MV-4-11 (cell line): ENCODE measurements at places on chromosomes 4 and X.

DNA sequence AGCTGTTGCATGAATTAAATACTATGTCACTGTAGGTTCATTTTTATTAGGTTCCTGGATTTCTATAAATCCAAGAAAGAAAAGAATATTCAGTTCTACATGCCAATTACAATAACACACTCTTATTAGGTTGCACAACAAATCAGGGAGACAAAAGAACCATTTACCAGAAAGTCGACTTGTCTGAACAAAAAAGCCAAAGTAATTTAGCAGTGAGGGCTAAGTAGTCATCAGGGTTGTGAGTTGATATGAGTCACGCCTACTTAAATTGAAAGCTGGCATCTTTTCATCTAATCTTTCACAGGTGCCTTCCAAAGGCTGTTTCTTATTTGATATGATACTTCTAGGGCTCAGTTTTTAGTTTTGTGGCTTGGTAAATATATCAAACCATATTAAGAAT is 25.4 kb upstream of the GNRHR start:
- DNase-seq, result no peak

GRCh38 chrX:25389266-25389665 is 373.5 kb upstream of the ARX start:
- no peak for DNase-seq

GRCh38 chr4:77430847-77431246 is 174.8 kb upstream of the CXCL13 start:
- no peak for DNase-seq

GRCh38 chrX:148825696-148826095 is 325.3 kb downstream of the AFF2 start:
- no peak for DNase-seq

DNA sequence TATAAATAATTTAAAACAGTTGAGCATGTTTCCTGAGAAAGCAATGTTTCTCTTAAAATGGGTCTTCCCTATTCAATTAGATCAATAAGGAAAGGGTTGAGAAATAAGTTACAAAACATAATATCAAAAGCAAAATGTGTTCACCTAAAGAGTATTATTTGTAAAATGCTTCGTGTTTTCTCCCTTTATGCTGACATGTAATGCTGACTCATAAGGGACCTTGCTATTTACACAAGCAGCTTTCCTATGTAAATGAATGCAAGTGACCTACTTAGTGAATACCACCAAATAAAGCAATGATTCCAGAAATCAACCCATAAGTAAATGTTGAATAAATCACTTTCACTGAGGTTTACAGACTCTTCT is 91.5 kb downstream of the ELOVL6 start:
- DNase-seq, result no peak

DNA sequence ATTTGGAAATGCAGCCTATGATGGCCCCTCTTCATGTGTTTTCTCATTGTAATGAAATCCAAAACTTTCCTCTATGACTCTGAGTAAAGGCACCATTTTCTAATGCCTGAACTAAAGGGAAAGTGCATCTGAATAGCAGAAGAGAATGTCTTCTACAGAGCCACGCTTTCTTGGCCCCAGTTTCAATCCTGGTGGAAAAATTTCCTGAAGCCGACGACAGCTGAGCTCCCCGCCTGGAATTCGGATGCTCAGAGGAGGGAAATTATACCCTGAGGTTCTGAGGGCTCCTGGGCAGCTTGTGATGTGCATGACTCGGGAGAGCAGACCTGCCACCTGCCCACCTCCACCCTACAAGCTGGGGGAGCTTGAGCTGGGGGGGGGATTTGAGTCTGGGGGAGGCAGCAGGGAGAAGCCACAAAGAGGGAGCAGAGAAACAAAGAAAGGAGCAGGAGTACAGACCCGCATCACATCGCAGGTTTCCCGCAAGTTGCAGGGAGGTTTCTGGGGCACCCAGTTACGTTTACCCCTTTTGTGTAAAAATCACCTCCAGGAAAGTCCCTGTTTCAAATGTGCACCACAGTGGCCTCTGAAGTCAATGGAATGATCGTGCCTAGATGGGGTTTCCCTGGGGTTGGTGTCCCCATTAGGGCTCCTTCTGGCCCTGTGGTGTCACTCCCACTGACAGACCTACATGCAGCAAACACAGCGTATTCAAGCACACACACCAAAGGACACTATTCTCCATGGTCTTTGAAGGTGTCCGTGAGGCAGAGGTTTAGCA is 145.6 kb upstream of the RBPJ start:
- DNase-seq, result no peak

DNA sequence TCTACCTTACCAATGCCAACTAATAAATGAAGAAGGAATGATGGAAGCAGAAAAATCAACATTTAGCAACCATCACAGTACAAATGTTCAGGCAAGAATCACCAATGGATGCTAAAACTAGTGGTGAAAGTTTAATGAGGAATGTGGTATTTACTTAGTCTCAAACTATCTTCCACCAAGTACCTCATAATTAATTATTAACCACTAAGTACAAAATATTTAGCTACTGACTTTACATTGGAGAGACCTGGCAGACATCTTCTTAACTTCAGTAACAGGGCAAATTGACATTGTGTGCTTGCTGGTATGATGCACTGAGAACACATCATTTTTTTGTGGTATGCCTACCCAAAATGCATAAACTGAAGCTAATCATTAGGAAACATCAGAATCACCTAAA is 82.4 kb downstream of the DLG3 start:
- DNase-seq, result no peak

DNA sequence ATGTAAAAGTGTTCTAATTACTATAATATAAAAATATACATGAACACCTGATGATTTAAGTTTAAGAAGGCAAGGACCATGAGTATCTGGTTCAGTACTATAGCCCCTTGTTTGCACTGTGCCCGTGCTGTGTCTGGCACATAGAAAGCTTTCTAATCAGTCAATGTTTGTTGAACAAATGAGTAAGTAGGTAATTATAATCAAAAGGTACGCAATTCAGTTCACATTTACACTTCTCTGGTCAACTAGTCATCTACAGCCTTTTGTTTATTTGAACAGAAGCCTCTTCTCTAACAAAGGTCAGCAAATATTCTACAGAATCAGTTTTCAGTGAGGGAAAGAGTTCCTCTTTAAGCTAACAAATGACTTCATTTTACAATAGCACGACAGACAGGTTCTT is 523.3 kb downstream of the SMARCA1 start:
- no peak for DNase-seq

DNA sequence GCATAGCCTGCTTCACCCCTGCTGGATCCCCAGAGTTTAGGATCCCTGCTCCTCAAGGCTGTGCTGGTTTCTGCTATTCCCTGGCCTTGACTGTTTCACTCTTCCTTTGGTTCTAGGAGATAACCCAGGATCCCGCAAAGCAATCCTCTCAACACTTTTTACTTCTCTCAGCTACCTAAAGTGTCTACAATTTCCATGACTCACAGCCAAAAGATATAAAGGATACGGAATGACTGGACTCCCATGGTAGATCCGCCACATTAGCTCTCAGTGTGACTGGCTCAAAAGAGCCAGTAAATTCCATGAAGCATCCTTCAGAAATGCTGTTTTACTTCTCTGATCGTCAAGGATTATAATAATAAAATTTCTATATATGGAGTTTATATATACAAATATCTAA is 66.3 kb upstream of the TMEM164 start:
- DNase-seq, result no peak

DNA sequence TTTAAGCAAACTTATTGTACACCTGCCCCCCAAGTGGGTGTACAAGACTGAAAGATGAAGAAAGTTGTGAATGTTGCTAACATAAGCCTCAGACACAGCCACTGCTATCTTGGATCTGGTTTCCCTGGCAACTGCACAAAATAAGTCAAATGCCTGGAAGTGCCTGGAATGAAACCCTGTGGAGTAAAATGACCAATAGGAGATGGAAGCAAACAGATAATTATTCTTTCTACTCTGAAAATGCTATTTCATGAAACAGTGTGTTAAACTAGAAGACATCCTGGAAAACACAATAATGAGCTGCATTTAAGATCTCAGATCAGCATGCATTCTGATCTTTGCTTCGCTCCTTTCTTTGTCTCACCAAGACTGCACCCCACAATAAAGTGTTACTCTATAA is 1016.0 kb downstream of the ARAP2 start:
- no peak for DNase-seq
